Cardiac fibroblast (primary cell): ENCODE measurements at places on chromosomes 4 and X.
A peak's percentile ranks its signal among the peaks of the same experiment; 100 is the strongest.

DNA sequence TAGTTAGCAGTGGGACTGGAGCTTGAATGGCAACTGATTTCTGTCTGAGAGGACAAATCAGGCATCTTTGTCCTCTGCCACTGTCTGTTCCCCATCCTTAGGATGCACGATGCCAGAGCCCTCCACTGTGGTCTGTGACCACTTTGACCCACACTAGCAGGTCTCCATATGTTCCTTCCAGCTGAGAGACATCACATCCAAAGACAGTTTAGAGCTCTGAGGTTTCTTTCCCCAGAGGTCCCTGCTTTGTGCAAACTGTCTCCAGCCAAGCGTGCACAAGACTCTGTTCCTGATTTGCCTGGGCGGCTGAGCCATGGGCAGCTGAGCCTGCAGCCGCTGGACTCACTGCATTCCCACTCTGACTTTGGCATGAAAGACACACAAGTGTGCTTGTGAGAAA is 98.0 kb downstream of the PTTG2 start:
- no peak for DNase-seq

- DNase-seq, result peak; percentile 83
Observed at GRCh38 chr4:66574145-66574978, 904.1 kb upstream of the EPHA5 start.

GRCh38 chr4:175651756-175652310 is 160.2 kb downstream of the GPM6A start:
- DNase-seq, result no peak

GRCh38 chr4:5881340-5881739 is 11.5 kb downstream of the CRMP1 start:
- no peak for DNase-seq

GRCh38 chr4:31054295-31054694 is 334.1 kb downstream of the PCDH7 start:
- no peak for DNase-seq

- DNase-seq, result no peak
Observed at GRCh38 chrX:37753384-37753783, 26.5 kb upstream of the CYBB start.

DNA sequence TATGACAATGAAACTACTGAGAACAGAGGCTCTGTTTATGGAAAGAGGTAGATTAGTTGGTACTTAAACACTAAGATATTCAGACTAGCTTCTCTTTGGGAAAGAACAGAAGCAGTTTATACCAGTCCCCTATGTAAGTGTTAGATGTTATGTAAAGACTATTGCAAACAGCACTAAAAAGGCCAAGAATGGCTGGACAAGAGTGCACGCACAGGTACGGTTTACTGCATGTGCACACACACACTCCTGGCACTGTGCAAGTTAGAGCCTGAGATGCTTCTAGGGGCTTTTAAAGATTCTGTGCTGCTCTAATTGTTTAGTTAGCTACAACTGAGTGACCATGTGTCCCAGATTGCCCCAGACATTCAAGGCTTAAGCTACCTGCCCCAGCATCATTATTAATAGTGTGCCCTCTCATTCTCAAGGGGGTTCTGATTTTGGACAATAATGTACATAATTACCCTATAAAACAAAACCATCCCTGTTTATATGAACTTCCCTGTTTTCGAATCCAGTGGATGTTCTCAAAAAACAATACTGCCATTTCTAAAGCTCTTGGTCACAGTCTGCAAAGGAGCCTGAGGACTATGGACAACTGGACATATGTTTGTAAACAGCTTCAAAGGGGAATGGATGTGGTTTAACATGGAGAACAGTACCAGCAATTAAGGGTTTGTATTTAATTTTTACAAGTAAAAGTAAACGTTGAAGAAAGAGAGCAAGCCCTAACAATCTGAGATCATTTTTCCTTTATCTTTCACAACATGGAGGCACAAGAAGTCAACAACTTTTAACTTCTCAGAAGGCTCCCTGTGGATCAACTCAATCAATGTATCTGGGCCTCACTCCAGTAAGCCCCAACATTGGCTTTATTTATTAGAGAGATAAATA is 2.0 kb downstream of the SETD7 start:
- no peak for DNase-seq

DNA sequence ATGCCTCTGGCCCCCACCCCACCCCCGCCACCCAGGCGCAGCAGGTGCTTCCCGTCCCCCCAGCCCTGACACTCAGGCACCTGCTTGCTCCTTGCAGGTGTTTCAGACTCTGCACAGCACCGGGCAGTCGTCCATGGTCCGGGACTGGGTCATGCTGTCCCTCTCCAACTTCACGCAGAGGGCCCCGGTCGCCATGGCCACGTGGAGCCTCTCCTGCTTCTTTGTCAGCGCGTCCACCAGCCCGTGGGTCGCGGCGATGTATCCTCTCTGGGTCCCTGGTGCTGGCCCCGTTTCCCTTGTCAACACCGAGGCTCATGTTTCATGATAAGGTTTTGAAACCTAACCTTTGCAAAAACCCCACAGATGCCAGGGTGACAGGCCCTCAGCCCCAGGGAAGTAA is 10.2 kb upstream of the MSANTD1 start:
- no peak for DNase-seq

GRCh38 chr4:136526517-136526916 is 1005.8 kb downstream of the PCDH18 start:
- no peak for DNase-seq

GRCh38 chr4:30721185-30722091 is 1.3 kb downstream of the PCDH7 start:
- DNase-seq, result peak; percentile 22
